ENCODE measurements at places on chromosomes 7 and 10.

DNA sequence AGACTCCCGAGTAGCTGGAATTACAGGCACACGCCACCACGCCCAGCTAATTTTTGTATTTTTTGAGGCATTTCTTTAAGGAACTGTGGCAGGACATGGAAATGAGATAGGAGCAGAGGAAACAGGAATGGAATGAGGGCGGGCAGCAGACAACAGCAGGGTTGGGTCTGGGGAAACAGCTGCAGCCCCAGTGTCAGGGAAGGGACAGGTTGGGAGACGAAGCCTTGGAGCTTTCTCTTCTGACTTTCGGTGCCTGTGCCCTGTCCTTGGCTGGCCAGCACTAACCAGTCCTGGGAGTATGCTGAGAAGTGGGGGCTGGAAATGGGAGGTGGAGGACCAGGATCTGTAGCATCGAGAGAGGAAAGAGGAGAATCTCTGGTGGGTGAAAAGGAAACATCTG, 47.4 kb downstream of the ATOH7 start:
- DNase-seq, result no peak

GRCh38 chr10:83574770-83575169, 564.5 kb upstream of the GHITM start:
- no peak for DNase-seq

DNA sequence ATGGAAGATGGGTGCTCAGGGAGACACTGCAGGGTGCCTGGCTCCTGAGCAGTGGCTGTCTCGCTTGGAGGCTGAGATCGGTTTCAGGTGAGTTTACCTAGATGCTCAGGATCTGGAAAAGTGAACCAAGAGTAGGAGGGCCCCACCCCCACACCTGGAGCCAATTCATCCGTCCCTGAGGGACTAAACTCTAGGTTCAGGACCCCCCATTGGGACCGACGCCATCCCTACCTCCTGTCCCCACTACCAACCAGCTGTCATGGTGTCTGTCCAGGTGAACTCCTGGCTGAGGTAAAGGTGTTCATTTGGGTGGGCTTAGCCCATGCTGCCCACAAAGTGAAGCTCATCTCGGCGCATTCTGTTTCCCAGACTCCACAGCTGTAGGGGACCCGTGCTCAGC, 174.6 kb upstream of the PLPP4 start:
- no peak for DNase-seq

DNA sequence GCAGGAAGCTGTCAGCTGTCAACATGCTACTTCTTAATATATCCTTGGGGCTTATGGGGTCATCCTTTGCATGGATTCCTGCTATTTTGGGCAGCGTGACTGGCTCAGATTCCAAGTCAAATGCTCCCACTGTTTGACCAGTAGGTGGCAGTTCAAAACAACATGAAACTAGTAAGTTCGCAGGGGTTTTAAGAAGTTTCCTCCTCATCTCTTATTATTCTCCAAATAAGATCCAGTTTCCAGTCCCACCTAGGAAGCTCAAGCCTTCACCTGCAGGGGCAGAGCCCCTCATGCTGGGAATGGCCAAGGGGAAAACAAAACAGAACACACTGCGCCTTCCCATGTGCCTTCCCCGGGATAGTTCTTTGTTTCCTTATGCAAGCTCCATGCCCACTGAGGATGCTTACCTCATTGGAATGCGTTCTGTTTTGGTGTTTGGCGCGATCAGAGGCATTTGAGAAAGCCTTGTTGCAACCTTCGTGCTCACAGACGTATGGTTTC, 259.8 kb downstream of the GLI3 start:
- DNase-seq, result peak; percentile 85

DNA sequence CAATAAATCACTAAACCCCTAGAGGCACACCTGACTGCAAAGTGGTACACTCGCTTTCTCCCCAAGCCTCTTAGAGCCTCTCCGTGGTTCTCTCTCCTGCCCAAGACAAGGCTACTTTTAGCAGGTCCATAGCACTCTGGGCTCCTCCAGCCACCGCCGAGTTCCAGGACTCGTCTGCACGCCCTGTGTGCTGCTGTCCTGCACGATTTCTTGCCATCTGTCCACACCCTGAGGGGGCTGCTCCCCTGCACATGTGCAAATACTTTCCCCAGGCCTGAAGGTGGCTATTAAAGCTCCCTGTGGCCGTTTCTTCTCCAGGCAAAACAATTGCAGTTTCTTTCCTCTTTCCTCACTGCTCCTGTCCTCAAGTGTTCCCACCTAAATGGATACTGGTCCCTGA, 414.3 kb downstream of the PLXNA4 start:
- no peak for DNase-seq

- DNase-seq, result no peak
Observed at GRCh38 chr7:21617916-21618390, 75.1 kb downstream of the DNAH11 start.

DNA sequence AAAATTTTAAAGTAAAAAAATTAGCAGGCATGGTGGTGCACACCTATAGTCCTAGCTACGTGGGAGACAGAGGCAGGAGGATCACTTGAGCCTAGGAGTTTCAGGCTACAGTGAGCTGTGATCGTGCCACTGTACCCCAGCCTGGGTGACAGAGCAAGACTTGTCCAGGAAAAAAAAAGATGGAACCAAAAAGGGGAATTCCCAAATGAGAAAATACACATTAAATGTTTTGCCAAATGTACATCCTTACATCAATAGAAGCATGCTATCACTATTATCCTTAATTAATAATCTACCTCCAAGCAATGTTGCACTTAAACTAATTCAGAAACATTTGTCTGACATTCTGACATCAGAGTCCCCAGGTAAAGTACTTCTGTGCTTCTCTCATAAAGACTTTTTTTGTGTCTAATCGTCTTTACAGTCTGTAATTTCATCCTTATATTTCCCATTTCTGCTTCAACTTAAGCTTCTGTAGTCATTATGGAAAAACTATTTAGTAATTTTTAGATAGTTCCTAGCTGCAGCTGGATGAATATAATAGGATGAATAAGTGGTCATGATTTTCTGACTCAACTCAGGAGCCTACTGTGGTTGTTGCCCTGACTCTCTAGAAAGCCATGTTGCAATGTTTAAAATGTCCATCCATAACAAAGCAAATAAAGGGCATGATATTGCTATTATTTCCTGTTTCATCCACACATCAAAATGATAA, 57.7 kb downstream of the MYPN start:
- no peak for DNase-seq

- DNase-seq, result no peak
Observed at GRCh38 chr7:141381794-141382427, 169.3 kb upstream of the AGK start.

GRCh38 chr10:117004227-117005025, 561 bp downstream of the SHTN1 start:
- peak; percentile 71 for DNase-seq

GRCh38 chr7:75611557-75612178, 119.5 kb downstream of the SPDYE5 start:
- no peak for DNase-seq

DNA sequence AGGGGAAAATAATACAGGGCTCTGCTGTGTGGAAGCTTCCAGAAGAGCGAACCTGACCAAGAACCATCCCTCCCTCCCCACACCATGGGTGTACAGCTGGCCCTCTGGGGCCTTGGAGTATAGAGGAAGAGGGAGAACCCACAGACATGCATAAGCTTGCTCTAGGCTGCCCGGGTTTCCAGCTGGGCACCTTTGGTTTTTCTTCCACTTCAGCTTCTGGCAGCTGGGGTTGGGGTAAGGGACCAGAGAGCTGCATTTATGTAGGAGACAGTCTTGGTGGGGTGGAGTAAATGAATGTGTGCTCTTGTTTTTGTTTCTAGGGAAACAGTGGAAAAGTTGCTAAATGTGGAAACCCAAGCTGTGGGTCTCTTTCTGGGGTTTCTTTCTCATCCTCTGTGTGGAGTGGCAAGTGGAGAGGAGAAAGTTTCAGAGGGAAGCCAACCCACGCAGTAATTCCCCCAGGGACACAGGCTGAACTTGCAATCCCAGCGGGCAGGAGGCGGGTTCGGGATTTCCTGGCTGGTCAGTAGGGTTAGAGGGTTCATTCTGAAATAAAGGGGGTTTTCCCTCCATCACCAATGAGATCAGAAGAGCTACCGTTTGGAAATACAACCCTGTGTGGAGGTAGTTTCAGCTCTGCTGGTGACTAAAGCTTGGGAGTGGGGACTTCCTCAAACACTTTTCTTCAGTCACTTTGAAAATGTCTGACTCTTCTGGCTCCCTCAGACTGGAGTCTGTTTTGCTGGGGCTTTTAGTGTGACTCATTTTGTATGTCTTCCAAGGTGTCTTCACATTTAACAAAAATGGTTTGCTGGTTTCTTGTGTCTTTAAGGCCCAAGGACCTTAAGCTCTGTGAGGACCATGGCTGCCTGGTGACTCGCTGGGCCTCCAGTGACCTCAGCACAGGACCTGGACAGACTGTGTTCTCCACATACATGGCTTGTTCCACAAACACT, 22.2 kb upstream of the SRGN start:
- no peak for DNase-seq

GRCh38 chr7:68706291-68706690, 892.0 kb upstream of the AUTS2 start:
- no peak for DNase-seq

DNA sequence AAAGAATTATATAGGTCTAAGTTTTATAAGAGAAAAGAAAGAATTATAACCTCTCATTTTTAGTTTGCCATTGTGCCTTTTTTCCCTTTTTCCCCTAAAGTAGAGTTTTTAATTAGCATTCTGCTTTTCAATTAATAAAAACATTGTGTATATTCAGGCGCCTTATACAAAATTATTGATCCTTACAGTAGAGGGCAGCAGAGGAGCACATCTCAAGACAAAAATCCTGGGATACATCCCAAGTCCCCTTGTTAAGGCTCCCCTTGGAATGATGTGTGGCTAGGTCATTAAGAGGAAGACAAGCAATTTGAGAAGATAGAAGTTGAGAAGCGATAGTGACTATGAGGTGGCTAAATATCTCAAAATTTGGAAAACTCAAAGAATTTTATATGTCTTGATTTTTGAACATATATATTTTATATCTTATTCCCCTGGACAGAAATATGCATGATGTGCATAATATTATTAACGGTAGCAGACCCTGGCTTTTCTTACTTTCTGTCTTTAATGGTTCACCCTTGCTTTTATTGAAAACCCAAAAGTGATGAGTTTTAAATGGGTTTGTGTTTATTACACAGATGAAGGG, 19.1 kb upstream of the TPK1 start:
- peak; percentile 24 for DNase-seq

DNA sequence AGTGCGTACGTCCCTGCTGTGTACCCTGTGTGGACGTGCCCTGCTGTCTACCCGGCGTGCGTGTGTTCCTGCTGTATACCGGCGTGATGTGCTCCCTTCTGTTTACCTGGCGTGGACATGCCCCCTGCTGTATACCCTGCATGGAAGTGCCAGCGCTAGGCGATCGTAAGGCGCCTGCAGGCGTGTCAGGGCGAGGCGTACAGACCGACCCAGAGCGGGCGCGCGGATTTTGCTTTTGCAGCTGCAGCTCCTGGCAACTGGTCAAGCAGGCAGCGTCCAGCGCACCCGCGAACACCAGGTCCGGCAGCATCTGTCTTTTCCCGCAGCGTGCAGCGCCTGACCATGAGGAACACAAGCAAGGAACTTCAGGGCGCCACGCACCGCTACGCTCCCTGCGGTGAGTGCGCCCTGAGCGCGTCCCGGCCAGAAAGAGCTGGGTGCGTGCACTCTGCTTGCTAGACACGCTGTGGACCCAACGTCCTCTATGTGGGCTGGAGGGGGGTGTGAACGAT, 680 bp downstream of the C7orf57 start:
- DNase-seq, result peak; percentile 10

GRCh38 chr7:37550872-37551271, 102.2 kb upstream of the ELMO1 start:
- DNase-seq, result no peak

GRCh38 chr7:67429735-67430134, 433.1 kb downstream of the TYW1 start:
- DNase-seq, result no peak

DNA sequence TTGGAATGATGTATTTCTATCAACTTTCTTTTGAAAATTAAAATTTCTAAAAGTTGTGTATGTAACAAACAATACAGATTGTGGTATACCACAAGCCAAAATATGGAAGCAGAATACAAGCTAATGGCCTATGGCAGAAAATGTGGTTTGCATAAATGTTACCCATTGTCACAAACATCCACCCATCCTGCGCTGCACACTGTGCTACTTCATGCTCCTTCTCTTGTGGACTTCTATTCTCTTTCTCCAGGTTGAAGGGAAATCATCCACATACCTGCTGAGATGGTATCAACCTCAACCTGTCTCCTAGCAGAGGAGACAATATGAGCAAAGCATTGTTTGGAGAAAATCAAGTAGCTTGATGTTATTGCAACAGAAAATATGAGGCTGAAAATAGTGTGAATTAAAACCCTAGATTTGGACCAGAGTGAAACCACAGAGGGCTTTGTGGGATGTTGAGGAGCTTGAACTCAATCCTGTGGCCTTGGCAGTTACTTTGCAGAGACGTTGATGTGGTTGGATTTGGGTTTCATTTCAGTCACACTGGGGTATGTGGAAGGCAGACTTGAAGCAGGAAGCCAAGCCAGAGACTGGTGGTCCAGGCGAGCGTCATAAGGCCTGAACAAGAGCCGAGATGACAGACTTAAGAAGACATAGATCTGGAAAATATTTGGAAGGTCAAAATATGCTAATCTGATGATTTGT, 63.8 kb downstream of the ICA1 start:
- no peak for DNase-seq

- no peak for DNase-seq
Observed at GRCh38 chr10:6788731-6789130, 208.7 kb upstream of the PRKCQ start.

GRCh38 chr7:85890244-85890811, 703.5 kb upstream of the SEMA3D start:
- peak; percentile 2 for DNase-seq

GRCh38 chr10:113301342-113301984, 251.4 kb upstream of the HABP2 start:
- DNase-seq, result no peak

- no peak for DNase-seq
Observed at GRCh38 chr7:148180075-148180474, 410.5 kb upstream of the C7orf33 start.

- DNase-seq, result no peak
Observed at GRCh38 chr10:80443531-80443974, 10.6 kb upstream of the TSPAN14 start.

GRCh38 chr10:60323162-60323561, 66.5 kb downstream of the ANK3 start:
- DNase-seq, result peak; percentile 18

Measured in spinal cord (tissue), 10 donors.